Stimulated activated naive CD4-positive, alpha-beta T cell (primary cell): ENCODE measurements at places on chromosomes 11 and 22.
A peak's percentile ranks its signal among the peaks of the same experiment; 100 is the strongest.

- DNase-seq: no peak
Observed at GRCh38 chr11:65002706-65003105, 5.9 kb upstream of the BATF2 start.

- no peak for DNase-seq
Observed at GRCh38 chr11:103829596-103829995, 206.8 kb upstream of the DDI1 start.

DNA sequence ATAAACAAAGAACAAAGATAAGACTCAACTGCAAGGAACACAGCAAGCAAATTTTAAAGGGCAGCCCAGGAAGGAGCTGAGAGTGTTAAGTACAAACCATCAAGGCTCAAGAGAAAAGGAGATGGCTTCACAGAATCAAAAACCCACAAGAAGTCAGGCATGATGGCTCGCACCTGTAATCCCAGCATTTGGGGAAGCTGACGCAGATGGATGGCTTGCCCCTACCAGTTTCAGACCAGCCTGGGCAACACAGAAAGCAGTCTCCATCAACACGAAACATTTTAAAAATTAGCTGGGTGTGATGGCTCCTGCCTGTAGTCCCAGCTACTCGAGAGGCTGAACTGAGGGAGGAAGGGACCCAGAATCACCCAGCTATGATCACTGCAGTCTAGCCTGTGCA, 32.6 kb downstream of the MAPK1 start:
- DNase-seq: no peak

GRCh38 chr11:119093942-119094815, 7.5 kb downstream of the DPAGT1 start:
- no peak for DNase-seq

GRCh38 chr22:45064313-45065278, 54.8 kb upstream of the PHF21B start:
- DNase-seq: no peak

DNA sequence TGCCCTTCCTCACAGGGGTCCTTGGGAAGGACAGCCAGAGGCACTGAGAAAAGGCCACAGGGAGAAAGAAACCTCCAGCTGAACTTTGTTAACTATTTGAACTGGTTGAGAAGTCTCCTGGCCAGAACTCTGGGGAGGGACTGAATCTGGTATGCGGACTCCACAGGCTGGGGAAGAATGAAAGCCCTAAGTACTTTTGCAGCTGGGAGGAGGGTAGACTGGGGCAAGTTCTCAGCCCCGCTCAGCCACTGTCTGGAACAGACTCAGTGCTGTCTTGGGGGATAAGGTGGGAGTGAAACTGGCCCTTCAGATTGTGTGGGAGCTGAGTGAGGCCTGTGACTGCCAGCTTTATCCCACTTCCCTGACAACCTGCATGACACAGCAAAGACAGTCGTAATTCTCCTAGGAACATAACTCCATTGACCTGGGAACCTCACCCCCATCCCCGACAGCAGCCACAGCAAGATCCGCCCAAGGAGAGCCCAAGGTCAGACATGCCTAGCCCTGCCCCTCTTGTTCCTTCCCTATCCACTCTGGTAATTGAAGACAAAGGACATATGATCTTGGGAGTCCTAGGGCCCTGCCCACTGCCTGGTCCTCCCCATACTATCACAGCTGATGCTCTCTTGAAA, 475.1 kb upstream of the CNTN5 start:
- no peak for DNase-seq

- no peak for DNase-seq
Observed at GRCh38 chr11:63791495-63792167, 21.6 kb upstream of the SPINDOC start.

- no peak for DNase-seq
Observed at GRCh38 chr22:38270091-38270992, 2.5 kb downstream of the TMEM184B start.

DNA sequence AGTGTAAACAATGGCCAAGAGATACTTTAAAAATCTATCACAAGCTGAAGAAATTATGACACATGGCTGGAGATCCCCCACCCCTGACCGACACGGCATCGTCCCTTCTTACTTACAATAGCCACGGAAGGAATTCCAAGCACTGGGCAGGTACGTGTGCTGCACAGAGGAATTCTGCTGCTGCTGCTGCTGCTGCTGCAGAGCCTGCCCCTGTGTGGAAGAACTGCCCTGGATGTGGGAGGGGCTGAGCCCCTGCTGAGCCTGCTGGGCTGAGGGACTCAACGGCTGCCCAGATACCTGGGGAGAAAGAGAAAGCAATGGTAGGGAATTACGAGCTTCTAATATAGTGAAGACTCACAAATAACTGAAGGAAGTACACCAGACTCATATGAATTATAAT, 15.0 kb upstream of the NFRKB start:
- DNase-seq: no peak

GRCh38 chr22:19526702-19527111, 2.5 kb upstream of the CLDN5 start:
- no peak for DNase-seq

DNA sequence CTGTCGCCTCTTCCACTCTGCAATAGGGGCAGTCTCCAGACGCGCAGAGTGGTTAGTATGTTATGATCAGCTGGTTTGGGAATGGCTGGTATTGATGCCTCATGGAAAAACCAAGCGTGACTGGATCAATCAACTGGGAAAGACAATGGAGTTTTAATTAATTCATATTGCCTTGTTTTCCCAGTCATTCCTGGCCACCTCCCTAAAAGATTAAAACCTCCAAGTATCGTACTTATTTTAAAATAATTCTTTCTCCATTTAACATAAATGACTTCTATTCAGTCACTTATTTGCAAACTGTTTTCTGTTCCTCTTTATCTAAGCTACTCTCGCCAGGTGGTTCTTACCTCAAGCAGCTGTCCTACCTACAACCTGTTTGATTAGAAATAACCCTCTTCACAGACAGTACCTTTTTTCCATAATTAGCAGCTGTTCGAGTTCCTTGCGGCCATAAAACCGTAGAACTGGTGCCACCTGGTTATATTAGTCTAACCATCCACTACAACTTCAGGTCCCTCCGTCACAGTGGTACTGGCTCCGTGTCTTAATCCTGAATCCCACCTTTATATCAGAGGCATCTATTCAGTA, 898 bp downstream of the ZNF215 start:
- DNase-seq: no peak

DNA sequence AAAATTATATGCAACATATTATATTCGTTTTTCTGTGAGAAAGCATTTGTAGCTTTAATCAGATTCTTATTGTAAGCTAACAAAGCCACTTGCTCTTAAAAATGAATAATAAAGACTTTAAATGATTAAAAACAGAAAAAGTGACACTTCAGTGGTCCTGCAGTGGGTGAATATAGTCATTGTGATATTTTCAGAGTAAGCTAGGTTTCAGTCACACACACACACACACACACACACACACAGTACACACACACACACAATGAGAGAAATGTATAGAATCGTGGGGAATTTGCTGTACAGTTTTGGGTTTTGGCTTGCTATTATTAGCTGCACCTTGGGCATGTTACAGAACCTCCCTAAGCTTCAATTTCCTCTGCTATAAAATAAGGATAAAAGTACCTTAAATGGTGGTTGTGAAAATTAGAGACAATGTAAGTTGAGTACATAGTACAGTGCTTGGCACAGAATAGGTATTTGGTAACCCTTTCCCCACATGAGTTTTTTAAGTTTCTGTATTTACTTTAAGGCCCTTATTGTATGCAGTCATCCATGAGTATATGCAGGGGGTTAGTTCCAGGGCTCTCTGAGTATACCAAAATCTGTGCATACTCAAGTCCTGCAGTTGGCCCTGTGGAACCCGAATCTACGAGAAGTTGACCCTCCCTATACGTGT, 39.8 kb downstream of the CSTPP1 start:
- no peak for DNase-seq

DNA sequence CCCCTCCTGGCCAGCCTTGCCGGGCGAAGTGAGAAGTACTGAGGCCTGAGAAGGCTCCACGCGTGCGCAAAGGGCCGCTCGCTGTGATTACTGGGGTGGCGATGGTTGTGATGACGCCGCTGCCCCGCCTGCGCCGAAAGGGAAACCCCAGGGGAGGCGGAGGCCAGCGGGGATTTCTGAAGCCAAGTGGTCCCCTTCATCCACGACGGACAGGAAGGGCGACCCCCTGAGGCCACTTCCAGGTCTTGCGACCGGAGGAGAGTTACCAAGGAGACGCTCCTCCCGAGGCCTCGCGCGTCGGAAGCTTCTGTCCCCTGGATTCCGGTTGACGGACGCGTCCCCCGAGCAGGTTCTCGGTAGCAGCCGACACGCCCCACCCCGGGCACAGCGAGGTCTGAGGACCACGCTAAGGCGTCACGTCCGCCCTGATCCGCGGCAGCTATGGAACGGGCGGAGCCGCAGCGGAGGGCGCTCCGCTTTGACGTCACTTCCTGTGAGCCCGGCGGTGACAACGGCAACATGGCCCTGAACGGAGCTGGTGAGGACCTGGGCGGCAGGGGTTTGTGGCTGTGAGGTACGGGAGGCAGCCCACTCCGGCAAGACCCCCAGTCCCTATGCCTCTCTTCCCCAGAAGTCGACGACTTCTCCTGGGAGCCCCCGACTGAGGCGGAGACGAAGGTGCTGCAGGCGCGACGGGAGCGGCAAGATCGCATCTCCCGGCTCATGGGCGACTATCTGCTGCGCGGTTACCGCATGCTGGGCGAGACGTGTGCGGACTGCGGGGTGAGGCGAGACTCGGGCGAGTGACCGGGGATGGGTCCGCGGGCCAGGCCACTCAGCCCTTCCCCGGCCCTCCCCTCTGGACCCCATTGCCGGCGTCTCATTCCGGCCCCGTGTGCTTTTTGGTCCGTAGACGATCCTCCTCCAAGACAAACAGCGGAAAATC, at the start of gene ZNRD2:
TSS of gene ZNRD2 (plus strand) at position 505 of the 946 bp plus-strand sequence. CDS start at position 520, 15 bp downstream.
- DNase-seq: peak; percentile 97

DNA sequence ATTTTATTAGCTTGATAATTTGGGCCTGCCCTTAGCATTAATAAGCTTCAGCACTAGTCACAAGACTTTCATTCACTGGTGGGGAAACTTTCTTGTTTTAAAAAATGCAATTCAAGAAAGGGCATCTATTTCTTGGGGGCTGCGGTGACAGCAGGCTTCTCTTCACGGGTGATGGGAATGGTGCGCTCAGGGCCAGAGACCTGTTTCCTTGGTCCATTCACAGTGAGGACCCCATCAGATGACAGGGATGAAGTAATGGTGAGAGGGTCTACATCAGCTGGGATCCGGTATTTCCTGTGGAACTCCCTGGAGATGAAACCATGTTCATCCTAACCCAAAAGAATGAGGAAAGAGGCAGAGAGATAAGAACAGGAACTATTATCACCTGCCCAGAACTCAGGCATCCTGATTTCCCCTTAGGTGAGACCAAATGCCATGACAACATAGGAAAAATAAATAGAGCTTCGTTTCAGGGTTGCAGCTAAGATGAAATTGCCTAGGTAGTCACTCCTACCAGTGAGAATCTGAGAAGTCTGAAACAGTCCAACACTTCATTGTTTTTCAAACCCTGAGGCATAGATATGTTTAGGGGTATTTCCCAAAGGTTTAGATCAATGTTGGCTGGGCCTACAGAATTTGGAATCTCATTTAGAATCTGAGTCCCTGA, 2.8 kb downstream of the CRYAB start:
- DNase-seq: no peak

DNA sequence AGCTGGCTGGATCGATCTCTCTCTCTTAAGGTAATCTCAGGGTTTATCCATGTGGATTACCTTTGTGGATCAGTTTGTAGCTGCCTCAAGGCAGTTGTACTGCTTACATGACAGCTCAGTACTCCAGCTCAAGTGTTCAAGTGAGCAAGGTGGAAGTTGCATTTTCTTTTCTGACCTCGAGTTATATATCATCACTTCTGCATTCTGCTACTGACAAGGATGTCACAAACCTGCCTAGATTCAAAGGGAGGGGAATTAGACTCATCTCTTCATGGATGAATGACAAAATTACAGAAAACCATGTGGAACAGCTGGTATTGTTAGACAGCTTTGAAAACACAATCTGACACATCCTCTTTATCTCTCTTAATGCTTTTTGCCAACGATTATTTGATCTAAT, 6.1 kb upstream of the TCN2 start:
- no peak for DNase-seq

DNA sequence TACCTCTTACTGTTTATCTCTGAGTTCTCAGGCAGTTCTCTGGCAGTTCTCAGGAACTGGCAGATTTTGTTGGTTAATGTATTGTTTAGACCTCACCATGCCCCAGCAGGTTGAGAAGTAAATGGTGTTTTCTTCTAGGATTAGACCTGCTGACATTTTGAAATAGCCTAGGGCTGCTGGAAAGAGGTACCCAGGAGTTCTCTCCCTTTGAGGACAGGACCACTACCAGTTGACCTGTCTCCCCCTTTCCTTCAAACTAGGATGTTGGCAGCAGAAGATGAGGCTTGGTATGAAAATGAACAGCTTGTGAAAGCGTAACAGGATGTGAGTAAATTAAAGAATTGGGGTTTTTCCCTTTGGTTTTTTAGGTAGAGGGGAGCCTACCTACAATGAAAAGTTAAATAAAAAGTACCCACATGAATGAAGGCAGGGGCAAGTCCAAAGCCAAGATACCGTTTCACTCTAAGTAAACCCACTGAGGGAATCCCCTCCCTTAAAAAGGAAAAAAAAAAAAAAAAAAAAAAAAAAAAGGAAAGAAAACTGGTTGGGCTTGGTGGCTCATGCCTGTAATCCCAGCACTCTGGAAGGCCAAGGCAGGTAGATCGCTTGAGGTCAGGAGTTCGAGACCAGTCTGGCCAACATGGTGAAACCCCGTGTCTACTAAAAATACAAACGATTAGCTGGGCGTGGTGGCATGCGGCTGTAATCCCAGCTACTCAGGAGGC, 96.2 kb downstream of the PDHX start:
- DNase-seq: peak; percentile 29

- DNase-seq: no peak
Observed at GRCh38 chr11:88555018-88555828, 217.7 kb upstream of the CTSC start.

DNA sequence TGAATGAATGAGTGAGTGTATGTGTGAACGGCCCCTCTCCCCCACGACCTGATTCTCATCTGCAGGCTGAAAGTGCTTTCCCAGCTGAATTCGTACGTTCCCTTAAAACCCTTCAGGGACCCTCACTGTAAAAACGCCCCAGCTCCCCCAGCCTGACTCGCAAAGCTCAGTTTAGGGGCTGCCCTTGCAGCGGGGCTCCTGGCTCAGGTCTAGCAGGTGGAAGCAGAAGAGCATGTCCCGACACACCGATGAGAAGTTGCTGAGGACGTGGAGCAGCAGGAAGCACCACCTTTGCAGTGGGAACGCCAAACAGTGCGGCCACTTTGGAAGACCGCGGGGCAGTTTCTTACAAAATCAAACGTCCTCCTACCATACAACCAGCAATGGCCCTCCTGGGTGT, 3.6 kb upstream of the MRPL23 start:
- no peak for DNase-seq

- peak; percentile 8 for DNase-seq
Observed at GRCh38 chr22:25202290-25202921, 2.7 kb downstream of the CRYBB3 start.
